Activated CD4-positive, alpha-beta T cell treated with anti-CD3 and anti-CD28 coated beads for 36 hours (primary cell): ENCODE measurements at places on chromosomes 5 and 9.

GRCh38 chr9:79240774-79241173 is 331.0 kb upstream of the TLE4 start:
- DNase-seq: no peak

DNA sequence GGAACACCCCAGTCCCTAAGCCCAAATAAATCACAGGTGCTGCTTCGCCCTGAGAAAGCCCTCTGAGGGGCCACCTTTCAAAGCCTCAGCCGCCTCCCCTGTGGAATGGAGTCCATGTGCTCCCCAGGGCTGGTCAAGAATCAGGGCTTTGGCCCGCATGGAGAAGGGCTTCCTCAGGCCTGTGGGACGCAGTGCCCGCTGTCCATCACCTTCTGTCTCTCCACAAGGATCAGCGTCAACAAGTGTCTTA is 16.6 kb downstream of the HNRNPH1 start:
- no peak for DNase-seq

GRCh38 chr9:13479096-13479495 is 199.6 kb upstream of the MPDZ start:
- no peak for DNase-seq

GRCh38 chr5:108700930-108701329 is 46.8 kb upstream of the FER start:
- no peak for DNase-seq

- no peak for DNase-seq
Measured at GRCh38 chr5:128021411-128021810, 62.2 kb upstream of the SLC12A2 start.

GRCh38 chr9:122307061-122307460 is 42.4 kb downstream of the MRRF start:
- DNase-seq: no peak

DNA sequence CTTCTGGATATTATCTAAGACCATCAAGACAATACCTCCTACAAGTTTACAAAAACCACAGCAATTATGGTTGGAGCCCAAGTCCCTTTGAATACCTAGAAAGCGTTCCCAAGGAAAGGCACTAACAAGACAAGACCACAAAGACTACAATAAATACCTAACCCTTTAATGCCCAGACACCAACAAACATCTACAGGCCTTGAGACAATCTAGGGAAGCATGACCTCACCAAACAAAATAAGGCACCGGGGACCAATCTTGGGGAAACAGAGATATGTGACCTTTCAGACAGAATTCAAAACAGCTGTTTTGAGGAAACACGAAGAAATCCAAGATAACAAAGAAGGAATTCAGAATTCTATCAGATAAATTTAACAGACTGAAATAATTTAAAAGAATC is 37.8 kb downstream of the OXCT1 start:
- no peak for DNase-seq

DNA sequence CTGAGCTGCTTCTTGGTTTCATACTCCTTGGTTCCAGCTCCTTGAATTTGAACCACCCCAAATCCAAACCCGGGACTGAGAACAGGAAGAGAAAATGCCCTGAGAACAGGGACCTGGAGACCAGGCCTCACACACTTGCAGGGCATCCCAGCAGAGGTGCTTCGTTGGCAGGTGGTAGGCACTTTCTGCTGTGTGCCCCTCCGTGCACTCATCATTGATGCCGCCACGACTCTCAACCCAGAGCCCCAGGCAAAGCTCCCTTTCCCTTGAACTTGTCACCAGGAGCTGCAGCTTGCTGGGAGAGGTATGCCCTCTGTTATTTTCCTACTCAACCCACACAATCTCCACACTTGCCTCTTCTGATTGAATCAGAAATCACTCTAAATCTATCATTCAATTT is 217.8 kb upstream of the IRX1 start:
- no peak for DNase-seq

DNA sequence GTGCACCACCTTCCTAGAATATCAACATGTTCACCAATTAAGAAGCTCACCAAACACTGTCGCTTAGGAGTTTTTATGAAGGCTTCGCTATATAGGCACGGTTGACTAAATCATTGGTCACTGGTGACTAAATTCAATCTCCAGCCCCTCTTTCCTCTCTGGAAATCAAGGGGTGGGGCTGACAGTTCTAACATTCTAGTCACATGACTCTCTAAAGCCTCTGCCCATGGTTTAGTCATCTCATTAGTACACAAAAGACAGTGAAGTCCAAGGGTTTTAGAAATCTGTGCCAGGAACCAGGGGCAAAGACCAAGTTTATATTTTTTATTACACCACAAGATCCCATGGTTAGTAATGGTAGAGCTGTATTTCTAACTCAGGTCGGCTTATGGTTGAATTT is 243.2 kb downstream of the ELAVL2 start:
- no peak for DNase-seq

- no peak for DNase-seq
Measured at GRCh38 chr5:115132465-115132864, 37.2 kb downstream of the TRIM36 start.

DNA sequence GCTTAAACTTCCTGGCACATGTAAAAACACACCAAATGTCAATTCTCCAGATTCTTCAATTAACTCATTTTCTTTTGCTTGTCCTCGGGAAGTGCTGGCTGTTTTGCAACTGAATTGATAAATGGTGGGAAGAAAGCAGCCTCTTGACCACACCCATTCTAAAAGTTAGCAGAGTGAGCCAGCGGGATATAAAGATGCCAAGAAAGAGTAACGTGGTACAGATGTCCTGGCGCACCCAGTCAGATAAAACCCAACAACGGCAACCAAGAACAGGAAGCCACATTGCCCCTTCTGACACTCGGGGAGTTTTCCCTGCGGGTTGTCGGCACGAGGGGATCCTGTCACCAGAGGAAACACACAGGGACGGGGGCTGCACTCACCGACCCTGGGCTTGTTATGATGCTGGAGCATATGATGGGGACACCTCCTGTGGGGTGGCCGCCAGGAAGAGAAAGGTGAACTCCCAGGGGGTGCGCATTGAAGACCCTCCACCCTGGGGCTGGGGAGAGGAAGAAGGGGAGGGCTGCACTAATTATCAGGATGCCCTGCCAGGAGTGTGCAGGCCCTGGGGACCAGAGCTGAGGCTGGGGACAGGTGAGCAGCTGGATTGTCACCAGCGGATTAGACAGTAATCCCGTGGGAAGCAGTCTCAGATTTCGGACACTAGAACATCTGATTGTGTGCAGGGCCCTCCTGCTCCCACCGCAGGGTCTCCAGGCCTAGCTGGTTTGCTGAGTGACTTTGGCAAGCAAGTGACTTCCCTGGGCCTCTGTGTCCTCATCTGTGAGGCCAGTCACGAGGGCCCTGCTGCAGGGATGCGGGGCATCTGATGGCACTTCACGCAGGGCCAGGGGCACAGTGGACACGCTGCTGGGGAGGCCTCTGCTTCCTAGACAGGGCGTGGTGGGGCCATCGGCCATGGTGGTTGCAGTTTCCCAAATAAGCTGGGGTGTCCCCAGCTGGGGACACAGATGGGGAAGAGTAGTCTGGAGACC is 59.2 kb downstream of the CRB2 start:
- DNase-seq: no peak

- no peak for DNase-seq
Measured at GRCh38 chr5:57696389-57696769, 213.8 kb upstream of the ACTBL2 start.

DNA sequence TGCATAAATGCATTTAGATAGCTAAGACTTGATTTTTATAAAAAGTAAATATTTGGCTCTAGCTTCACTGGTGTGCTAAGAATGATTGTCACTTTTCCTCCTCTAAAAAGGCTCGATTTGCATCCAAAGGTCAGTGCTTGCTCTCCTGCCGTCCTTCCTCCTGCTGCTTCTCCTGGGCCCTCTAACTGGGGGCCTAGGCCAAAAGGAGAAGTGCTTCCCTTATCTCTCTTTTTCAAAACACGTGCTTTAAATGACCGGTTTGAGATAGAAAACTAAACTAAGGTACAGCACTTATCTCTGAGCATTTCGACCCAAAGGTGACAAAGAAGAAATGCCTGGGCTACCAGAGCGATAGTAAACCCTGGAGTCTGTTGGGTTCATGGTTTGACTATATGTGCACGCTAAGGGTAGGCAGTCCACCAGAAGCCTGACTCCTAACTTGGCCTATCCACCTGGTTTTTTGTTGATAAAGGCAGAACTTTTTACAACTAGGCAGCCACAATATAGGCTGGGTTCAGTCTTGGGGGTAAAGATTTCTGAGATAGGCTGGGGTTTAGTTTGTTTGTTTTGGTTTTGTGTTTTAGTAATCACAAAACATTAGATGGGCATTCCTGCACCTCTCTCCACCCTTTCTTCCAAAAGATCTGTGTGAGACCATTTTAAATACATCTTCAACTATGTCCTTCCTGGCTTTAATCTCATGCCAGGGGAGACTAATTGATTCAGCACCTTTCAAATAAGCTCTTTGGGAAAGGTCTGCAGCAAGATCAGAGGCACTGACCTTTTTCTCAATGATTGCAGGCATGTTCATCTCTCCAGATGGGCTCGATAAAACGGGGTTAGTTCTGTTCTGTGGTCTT is 3.8 kb downstream of the NR2F1-AS1 start:
- no peak for DNase-seq

- no peak for DNase-seq
Measured at GRCh38 chr9:61668846-61669245, 479.0 kb downstream of the SPATA31A7 start.

- no peak for DNase-seq
Measured at GRCh38 chr9:8668231-8668630, 868.7 kb upstream of the DMAC1 start.

GRCh38 chr5:56647099-56647850 is 168.1 kb upstream of the MAP3K1 start:
- DNase-seq: no peak

GRCh38 chr9:134352247-134352933 is 26.1 kb downstream of the RXRA start:
- DNase-seq: no peak

- no peak for DNase-seq
Measured at GRCh38 chr5:97628031-97628430, 445.0 kb upstream of the RIOK2 start.

DNA sequence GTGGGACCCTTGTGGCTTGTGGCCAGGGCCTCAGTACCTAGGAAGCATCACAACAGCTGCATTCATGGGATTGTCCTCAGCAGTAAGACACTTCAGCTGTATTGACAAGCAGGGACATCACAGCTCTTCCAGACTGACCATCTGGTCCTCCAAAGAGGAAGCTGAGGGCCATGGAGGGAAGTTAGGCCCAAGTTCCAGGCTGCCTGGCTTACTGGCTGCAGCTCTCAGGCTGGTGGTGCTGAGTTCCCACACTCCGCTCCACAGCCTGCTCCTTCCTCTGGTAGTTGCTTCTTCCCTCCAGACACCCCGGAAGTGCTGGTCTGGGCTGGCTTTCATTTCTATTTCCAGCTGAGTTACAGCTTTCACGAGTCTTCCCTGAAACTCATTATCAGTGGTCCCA is 5.7 kb upstream of the STING1 start:
- no peak for DNase-seq

DNA sequence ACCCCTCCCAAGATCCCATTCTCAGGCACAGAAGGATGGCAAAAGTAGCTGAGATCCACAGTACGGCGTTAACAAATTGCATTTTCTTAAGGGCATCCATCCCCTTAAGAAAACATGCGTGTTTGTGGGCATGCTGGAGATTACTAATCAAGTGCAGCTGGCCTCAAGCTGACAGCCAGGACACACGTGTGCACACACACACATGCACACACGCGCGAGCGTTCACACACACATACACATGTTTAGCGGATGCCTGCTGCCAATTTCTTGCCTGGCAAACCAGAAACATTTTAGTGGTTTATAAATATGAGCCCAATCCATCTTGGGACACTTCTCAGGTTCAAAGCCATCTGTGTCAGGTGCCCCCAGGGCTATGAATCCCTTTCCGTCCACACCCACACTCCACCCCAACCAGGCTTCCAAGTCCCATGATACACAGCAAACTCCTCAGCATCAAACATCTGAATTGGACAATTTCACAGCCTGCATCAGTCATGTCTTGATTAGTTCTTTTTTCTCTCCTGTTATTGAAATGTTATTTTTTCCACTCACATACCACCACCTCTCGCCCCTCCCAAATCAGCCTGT is 23.5 kb upstream of the SMIM23 start:
- no peak for DNase-seq

- DNase-seq: no peak
Measured at GRCh38 chr5:59081693-59082092, 498.8 kb downstream of the RAB3C start.

GRCh38 chr9:107283623-107284616 is 841 bp downstream of the RAD23B start:
- peak; percentile 81 for DNase-seq

- no peak for DNase-seq
Measured at GRCh38 chr5:573976-574375, 38.2 kb upstream of the CEP72 start.

DNA sequence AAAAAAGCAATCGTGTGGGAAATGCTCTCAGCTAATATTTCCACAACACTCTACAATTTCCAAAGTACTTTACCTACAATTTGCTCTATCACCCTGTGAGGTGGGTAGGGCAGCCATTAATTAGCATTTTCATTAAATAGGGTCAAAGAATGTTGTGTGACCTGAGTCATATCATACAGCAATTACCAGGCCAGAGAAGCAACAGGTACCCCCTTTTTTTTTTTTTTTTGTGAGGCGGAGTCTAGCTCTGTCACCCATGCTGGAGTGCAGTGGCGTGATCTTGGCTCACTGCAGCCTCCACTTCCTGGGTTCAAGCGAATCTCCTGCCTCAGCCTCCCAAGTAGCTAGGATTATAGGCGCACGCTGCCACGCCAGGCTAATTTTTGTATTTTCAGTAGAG is 108.8 kb upstream of the RETREG1 start:
- DNase-seq: no peak

GRCh38 chr9:33189331-33189791 is 22.2 kb upstream of the B4GALT1 start:
- no peak for DNase-seq

- DNase-seq: no peak
Measured at GRCh38 chr9:86613943-86614342, 259.7 kb upstream of the TUT7 start.

GRCh38 chr5:68015381-68016302 is 199.9 kb upstream of the PIK3R1 start:
- no peak for DNase-seq

DNA sequence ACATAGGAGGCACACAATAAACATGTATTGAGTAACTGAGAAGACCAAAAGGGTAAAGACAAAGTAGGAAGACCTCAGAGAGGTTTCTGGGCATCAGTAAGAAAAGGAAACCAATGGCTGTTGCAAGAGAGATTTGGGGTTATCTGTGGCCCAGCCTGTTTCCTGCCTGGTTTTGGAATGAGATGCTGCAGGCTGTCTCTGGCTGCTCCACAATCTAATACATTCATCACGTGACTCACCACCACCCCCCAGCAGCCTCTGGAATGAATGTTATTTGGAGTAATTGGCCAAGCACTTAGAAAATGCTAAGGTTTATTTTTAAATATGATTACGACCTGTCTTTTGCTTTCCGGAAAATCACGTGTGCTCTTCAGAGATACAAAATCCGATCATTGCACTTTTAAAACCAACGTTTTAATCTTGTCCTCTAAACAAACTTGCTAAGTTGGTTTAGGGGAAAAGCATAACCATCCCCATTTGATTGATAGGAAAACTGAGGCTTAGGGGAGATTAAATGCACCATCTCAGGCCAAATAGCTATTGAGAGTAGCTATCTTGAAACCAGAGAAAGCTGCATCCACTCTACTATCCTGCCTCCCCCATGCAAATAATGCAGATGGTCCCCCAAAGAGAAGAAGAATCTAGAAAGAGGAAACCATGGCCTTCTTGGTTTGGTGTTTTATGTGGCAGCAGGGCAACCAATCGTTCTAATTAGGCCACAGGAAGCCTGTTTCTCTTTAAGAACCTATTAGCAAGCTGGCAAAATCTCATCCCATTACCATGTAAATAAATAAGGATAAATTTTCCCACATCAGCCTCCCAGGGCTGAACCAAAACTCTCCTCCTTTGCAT is 151.8 kb upstream of the ADRA1B start:
- peak; percentile 38 for DNase-seq
